ENCODE measurements at places on chromosomes 1 and 21. TPM values are rescaled to one million over a fixed set of nuclear protein-coding genes. Genes with fewer than 3 reads are reported as not detected.

ZBED6 gene
- total RNA-seq, result 34.7 TPM

EEIG2 gene
- total RNA-seq, result 22.9 TPM

PUSL1 gene
- total RNA-seq, result 12.6 TPM

TXLNA gene
- total RNA-seq, result 10.5 TPM

RIIAD1 gene
- not detected for total RNA-seq

SH3BGR gene
- not detected for total RNA-seq

TAGLN2 gene
- total RNA-seq, result 397 TPM

CRYAA gene
- total RNA-seq, result not detected

SAMD13 gene
- total RNA-seq, result 0.31 TPM

KIF17 gene
- under 0.01 TPM for total RNA-seq

HHIPL2 gene
- total RNA-seq, result not detected

F13B gene
- not detected for total RNA-seq

GSTM4 gene
- 8.4 TPM for total RNA-seq

KLHDC7A gene
- not detected for total RNA-seq

SLAMF9 gene
- total RNA-seq, result 0.63 TPM

GJA4 gene
- total RNA-seq, result 0.10 TPM

GBP1 gene
- total RNA-seq, result 46.3 TPM

DDX59 gene
- total RNA-seq, result 16.7 TPM

FASLG gene
- 1.4 TPM for total RNA-seq

Data from mononuclear cell (primary cell).